ENCODE measurements at places on chromosomes 3 and 15. TPM values are rescaled to one million over a fixed set of nuclear protein-coding genes. Genes with fewer than 3 reads are reported as not detected.

The CEMIP gene
- total RNA-seq = 7.3 TPM

The KIF15 gene
- total RNA-seq = 1.3 TPM

The DNAH12 gene
- total RNA-seq = 11.2 TPM

The NUP210 gene
- total RNA-seq = 22.2 TPM

The SLC38A3 gene
- not detected for total RNA-seq

The IGSF10 gene
- total RNA-seq = 30.9 TPM

The WNT7A gene
- total RNA-seq = 4.1 TPM

The FSIP1 gene
- 2.0 TPM for total RNA-seq
